Right ventricle myocardium superior (tissue), 1 donor: ENCODE measurements at places on chromosomes 13 and 19. TPM values are rescaled to one million over a fixed set of nuclear protein-coding genes. Genes with fewer than 3 reads are reported as not detected.

The CDX2 gene
- total RNA-seq, result not detected

- no peak for DNase-seq
Observed at GRCh38 chr13:45678282-45678681, 23.8 kb upstream of the CBY2 start.

GRCh38 chr13:28173793-28174192, 35.4 kb downstream of the PAN3 start:
- DNase-seq, result no peak

DNA sequence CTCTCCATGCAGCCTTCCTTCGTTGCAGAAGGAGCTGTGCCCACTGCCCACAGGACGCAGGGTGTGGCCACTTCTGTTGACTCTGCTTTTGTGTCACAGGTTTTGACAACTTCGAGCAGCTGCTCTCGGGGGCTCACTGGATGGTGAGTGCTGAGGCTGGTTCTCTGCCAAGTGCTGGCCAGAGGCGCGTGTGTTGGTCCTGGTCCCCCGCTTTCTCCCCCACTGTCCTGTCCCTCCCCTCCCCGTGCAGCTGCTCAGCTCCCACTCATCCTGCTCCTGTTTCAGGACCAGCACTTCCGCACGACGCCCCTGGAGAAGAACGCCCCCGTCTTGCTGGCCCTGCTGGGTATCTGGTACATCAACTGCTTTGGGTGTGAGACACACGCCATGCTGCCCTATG, 10.6 kb upstream of the PDCD2L start:
- DNase-seq, result no peak

The GJA3 gene
- total RNA-seq, result 13.9 TPM

- peak; percentile 88 for DNase-seq
Observed at GRCh38 chr19:42440357-42441048, 2.2 kb downstream of the CXCL17 start.

- DNase-seq, result no peak
Observed at GRCh38 chr19:21462540-21462939, 42.9 kb upstream of the ZNF429 start.

DNA sequence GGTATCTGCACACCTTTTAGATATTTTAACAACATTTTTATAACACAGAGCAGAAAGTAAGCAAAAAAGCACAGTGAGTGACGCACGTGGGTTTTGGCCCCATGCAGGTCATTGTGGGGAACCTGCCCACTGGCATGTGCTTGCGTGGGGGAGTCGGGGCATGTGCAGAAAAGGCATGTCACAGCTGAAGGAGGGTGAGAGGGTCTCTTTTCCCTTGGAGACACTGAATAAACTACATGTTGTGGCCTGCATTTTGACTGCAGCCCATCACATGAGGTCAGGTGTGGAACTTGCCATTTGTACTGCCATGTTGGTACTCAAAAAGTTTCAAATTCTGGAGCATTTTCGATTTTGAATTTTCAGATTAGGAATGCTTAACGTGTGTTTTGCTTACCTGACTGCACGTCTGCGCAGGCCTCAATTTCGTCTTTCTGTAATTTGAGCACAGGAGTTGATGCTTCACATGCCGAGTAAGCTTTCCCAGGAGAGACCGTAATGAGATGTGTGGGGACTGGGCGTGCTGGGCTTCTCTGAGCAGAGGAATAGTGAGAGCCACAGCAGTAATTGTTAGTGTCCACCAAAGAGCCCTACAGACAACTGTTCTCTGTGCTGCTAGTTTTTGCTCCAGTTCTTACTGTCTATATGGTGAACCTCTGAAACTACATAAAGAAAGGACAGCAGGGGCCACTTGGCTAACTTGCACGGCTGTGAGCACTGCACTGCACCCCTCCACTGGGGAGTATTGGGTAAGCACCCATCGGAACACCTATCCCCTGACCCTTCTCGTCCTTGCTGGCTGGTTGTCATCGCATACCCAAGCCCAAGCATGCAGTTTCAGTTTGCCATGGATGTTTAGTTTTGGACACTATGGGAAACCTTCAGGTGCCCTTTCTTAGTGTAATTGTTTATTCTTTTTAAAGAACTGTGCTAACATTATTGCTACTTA, 72.9 kb upstream of the GPR183 start:
- no peak for DNase-seq

DNA sequence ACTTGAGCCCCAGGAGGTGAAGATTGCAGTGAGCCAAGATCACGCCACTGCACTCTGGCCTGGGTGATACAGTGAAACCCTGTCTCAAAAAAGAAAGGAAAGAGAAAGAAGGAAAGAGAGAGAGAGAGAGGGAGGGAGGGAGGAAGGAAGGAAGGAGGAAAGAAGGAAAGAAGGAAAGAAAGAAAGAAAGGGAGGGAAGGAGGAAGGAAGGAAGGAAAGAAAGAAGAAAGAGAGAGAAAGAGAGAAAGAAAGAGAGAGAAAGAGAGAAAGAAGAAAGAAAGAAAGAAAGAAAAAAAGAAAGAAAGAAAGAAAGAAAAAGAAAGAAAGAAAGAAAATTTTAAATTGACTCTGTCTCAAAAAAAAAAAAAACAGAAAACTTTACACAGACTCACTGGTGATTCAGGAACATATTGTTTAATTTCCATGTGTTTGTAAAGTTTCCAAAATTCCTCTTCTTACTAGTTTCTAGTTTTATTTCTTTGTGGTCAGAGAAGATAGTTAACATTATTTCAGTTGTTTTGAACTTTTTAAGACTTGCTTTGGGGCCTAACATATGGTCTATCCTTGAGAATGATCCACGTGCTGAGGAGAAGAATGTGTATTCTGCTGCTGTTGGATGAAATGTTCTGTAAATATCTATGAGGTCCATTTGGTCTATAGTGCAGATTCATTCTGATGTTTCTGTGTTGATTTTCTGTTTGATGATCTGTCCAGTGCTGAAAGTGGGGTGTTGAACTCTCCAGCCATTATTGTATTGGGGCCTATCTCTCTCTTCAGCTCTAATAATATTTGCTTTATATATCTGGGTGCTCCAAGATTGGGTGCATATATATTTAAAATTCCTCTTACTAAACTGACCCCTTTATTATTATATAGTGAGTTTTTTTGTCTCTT, 204.4 kb upstream of the SERP2 start:
- DNase-seq, result no peak

DNA sequence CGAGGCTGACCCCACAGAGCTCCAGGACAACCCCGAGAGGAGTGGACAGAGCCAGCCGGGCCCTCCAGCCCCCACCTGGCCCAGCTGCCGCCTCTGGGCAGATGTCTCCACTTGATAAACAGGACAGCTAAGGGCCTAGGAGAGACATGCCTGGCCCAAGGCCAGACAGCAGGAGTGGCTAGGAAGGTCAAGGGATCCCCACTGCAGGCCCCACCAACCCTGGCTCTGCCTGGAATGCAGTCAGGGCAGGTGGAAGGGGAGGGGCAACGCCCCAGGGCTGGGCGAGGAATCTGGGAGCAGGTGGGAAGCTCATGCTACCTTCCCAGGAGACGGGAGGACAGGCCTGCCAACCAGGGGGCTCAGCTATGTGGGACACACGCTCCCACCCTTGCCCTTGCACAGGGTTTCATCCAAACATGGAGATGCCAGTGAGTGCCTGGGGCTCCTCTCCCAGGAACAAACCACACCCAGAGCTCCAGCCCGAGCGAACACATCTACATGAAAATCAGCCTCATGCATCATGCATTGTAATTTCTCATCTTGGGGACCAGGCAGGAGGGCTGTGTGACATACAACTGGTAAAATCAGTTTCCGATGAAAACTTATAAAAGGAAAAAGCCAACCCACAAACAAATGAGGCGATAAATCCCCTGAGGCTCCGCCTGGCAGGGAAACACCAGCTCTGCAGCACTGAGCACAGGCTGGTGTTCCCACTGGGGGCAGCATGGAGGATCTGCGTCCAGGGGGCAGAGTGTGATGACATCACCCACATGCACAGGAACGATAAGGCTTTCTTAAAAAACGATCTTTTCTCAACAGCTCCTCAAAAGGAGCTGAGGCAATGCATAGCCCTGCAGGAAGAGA, 25.0 kb downstream of the SH3GL1 start:
- peak; percentile 55 for DNase-seq

GRCh38 chr13:110183910-110184309, 123.0 kb downstream of the COL4A1 start:
- DNase-seq, result no peak

DNA sequence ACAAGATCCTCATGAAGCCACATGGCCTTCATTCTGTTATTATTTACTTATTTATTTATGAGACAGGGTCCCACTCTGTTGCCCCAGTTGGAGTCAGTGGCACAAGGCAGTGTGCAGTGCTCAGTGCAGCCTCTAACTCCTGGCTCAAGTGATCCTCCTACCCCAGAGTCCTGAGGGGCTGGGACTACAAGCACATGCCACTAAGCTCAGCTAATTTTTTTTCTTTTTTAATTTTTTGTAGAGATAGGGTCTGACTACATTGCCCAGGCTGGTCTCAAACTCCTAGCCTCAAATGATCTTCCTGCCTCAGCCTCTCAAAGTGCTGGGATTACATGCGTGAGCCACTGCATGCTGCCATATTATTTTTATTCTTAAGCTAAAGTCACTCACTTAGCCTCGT, 241.4 kb downstream of the UQCRFS1 start:
- no peak for DNase-seq

The CAMSAP3 gene
- total RNA-seq, result 1.0 TPM

The CYP2B6 gene
- total RNA-seq, result 0.27 TPM

- DNase-seq, result no peak
Observed at GRCh38 chr19:18519962-18520847, 1.7 kb downstream of the ELL start.

DNA sequence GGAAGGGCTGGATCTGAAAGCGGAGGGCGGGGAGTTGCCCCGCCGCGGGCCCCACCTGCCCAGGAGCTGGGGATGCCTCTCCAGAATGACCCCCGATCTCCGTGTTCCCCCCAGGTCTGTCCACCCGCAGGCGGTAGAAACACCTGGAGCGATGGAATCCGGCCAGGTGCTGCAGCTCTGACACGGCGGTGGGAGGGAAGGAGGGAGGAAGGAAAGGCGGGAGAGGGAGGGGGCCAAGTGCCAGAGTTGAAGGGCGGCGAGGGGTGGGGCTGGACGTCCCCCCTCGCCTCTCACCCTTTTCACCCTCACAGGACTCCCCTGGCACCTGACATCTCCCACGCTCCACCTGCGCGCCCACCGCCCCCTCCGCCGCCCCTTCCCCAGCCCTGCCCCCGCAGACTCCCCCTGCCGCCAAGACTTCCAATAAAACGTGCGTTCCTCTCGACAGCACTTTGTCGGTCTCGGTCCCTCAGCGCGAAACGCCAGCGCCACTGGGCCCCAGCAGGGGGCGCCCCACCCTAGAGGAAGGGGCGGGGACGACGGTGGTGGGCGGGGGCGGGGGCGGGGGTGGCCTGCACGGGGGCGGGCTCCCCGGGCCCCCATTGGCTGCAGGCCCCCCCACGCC, 337 bp upstream of the FXYD7 start:
- DNase-seq, result peak; percentile 65

The VPS36 gene
- 25.0 TPM for total RNA-seq

The PGLYRP2 gene
- not detected for total RNA-seq

DNA sequence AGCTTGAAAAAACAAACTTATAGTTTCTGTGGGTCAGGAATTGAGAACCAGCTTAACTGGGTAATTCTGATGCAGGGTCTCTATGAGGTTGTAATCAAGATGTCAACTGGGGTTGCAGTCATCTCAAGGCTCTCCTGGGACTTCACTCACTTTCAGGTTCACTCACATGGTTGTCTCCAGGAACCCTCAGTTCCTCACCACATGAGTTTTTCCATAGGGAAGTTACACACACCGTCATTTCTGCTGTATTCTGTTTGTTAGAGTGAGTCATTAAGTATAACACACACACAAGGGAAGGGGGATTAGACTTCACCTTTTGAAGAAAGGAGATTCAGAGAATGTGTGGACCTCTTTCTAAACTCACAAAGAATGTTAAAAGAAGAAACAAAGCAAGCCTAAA, 34.9 kb upstream of the MLNR start:
- no peak for DNase-seq

GRCh38 chr13:93098972-93099371, 127.6 kb upstream of the GPC6 start:
- DNase-seq, result no peak

The KLF2 gene
- total RNA-seq, result 67.6 TPM

DNA sequence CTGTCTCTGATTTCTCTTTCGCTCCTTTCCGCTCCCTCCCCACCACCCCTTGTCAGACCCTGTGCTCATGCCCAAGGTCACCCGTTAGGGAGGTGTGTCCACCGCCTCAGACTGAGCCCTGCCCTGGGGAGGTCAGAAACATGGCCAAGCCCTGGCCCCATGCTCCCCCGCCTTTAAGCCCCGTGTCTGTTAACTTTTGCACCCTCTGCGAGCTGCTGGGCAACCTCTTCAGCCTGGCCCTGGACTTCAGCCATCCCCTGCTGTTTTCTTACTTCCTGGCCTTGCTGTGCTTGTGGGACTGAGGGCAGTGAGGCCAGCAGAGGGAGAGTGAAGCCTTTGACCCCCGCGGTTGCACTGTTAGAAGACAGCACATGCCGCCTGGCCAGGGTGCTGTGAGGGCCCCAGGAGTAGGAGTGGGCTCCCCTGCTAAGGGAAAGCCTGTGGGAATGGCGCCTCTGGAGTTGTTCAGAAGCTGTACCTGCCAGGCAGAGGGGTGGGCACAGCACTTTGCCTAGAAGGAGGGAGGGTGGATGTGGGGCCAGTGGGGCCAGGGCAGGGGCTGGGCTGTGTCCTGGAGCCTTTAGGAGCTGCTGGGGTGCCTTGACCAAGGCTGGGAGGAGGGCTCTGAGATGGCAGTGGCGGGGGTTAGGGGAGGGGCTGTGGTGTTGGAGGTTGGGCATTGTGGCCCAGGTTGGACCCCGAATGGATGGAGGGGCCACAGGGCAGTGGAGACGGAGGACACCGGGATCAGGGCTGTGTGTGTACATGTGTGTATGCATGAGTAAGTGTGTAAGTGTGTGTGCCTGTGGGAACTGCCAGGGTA, 7.9 kb downstream of the UPF1 start:
- DNase-seq, result no peak

The FFAR2 gene
- total RNA-seq, result 0.11 TPM

The DLEU7 gene
- 0.08 TPM for total RNA-seq

The NANOS2 gene
- total RNA-seq, result not detected

DNA sequence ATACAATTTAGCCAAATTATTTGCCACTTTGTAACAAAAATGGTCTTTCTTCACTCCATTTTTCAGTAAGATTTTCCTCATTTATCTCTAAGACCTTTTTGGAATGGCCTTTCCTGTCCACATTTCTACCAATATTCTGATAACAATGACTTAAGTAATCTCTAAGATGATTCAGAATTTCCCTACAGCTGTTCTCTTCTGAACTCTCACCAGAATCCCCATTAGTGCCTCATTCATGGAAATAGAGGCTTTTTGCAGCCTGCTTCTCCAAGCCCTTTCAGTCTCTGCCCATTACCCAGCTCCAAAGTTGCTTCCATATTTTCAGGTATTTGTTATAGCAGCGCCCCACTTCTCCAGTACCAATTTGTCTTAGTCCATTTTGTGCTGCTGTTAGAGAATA, 867.0 kb downstream of the GPC5 start:
- DNase-seq, result no peak

GRCh38 chr19:17529239-17530158, 18.1 kb downstream of the PGLS start:
- DNase-seq, result no peak

DNA sequence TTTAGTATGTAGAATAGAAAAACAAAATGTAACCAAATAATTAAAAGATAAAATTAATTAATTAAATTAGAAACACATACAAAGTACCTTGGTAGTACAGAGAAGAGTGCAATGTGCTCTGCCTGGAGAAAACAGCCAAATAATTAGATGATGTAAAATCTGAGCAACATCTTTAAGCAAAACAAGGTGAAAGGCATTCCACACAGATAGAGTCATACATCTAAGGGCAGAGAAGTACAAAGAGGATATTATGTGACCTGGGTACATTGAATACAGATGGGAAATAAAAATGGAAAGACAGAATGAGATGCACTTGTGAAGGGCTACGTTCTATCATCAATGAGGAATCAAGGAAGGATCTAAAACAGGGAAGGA, 25.2 kb upstream of the FNDC3A start:
- no peak for DNase-seq

The FAM216B gene
- 4.6 TPM for total RNA-seq

The B3GNT3 gene
- not detected for total RNA-seq
